ENCODE measurements at places on chromosomes 7 and 10. TPM values are rescaled to one million over a fixed set of nuclear protein-coding genes. Genes with fewer than 3 reads are reported as not detected.

DYDC2 gene
- total RNA-seq, result 1.0 TPM

GJD4 gene
- total RNA-seq, result not detected

HSPA14 gene
- total RNA-seq, result 11.6 TPM

MNX1 gene
- not detected for total RNA-seq

EN2 gene
- total RNA-seq, result 0.33 TPM

STEAP2 gene
- 32.9 TPM for total RNA-seq

TMEM139 gene
- total RNA-seq, result 2.4 TPM

ASAH2B gene
- total RNA-seq, result 5.7 TPM

ASZ1 gene
- not detected for total RNA-seq

NACAD gene
- total RNA-seq, result 107 TPM

DLX6 gene
- 1.3 TPM for total RNA-seq

LAMB1 gene
- 47.2 TPM for total RNA-seq

CPEB3 gene
- 55.0 TPM for total RNA-seq

ASB13 gene
- total RNA-seq, result 27.4 TPM

MSMB gene
- total RNA-seq, result not detected

TBX20 gene
- not detected for total RNA-seq

GRCh38 chr10:79979310-79979975 is 30.5 kb upstream of the SFTPD start:
- DNase-seq, result no peak

DNA sequence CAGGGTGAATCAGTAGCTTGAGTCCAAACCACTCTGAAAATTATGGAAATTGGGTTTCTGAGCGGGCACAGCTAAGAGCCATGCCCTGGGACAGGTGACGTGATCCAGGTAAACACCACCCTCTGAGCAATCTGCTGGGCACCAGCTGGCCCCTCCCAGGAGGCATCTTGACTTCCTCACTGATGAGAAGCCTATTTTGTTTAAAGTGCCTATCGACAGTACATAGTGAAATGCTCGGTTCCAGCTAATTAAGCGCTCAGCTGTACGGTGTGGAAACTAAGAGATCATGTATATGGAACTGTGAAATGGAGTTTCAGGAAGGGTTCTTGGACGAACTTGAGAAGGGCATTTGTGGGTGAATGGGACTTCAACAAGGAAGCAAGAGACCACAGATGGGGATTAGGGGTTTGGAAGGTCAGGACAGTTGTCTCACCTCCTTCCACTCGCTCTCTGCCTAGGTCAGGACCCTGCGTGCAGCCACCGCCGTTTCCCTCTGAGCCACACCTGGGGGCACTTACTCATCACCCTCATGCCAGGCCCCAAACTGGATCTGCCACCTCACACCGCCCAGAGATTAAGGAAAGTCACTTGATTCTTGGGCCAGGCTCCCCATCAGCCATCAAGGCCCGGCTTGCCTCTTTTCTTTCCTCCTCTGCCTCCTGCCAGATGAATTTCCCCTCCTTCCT is 3.2 kb downstream of the ITPRIP start:
- DNase-seq, result no peak

GRCh38 chr7:156192921-156193320 is 380.7 kb upstream of the SHH start:
- DNase-seq, result no peak

DNA sequence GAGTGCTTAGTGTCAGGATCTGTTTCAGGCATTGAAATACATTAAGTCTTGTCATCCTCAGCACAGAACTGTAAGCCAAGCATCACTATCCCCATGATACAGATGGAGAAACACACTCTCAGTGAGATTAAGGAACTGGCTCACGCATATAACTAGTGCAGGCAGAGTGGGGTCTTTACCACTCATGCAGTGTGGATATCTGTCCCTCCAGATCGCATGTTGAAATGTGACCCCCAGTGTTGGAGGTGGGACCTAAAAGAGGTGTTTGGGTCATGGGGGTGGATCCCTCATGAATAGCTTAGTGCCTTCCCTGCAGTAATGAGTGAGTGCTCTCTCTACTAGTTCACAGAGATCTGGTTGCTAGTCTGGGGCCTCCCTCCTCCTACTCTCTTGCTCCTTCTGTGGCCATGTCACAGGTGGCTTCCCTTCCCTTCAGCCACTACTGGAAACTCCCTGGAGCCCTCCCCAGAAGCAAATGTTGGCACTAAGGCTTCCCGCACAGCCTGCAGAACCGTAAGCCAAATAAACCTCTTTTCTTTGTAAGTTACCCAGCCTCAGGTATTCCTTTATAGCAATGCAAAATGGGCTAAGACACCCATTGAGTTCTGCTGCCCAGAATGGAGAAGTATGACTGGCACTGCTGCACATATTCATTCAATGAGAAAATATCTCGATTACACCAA is 31.8 kb upstream of the MSMB start:
- no peak for DNase-seq

DNA sequence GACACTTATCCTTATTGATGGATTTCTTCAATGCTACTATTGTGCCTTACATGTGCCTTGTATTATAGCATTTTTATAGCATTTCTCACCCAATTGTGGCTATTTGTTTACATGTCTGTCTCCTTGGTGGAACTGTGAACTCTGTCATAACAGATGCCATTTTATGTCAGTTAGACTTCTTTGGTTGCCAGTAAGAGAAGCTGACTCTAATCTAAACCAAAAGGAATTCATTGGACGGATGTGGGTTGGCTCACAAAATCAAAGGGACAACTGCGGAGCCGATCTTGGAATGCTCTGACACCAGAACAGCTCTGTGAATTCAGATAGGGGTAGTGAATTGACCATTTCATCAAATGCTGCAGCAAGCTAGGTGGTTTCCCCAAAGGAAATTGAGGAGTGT is 15.0 kb downstream of the GARIN1A start:
- no peak for DNase-seq

DNA sequence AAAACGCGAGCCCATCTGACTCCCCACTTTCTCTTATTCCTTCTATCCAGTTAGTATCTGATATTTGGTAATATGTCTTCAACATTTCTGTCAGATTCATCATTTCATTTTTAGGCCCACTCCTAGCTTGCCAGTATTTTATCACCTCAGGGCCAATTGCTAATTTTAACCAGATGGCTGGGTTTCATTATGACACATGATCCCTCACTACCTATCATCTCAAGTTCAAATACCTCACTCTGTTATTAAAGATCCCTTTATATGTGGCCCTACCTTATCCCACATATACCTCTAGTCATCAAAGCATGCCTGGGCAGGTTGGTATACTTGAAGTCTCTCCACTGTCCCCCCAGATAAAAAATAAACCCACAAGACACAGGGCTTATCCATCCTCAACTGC is 104.9 kb downstream of the RNLS start:
- no peak for DNase-seq

- no peak for DNase-seq
These were observed 89.6 kb downstream of the USP6NL start for GRCh38 chr10:11521860-11522259.

- DNase-seq, result no peak
These were observed 50.2 kb downstream of the KCNH2 start for GRCh38 chr7:150927956-150928344.

DNA sequence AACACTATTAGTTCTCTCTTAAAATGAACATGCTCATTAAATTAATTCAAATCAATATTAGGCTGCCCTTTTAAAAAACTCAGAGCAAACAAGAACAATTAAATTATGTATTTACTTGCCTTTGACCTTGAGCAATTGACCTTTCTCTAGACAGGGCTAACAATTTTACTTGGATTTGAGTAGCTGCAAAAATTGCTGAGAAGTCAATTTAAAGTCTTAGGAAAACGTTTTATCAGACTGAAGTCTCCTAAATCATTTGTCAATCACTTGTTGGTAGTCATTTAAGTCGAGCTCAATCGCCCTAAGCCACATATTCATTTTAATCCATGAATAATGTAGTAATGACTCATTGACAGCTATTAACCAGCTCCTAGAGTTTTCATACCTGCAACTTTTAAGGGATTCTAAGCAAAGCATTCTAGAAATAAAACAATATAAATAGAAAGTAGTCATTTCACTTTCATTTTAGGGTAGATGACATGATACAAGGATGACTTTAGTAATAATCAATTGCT is 84.9 kb upstream of the SEC61G start:
- DNase-seq, result no peak

GRCh38 chr10:30420766-30421165 is 13.2 kb upstream of the MAP3K8 start:
- DNase-seq, result no peak

- no peak for DNase-seq
These were observed 146.9 kb downstream of the EVX1 start for GRCh38 chr7:27389496-27389895.

DNA sequence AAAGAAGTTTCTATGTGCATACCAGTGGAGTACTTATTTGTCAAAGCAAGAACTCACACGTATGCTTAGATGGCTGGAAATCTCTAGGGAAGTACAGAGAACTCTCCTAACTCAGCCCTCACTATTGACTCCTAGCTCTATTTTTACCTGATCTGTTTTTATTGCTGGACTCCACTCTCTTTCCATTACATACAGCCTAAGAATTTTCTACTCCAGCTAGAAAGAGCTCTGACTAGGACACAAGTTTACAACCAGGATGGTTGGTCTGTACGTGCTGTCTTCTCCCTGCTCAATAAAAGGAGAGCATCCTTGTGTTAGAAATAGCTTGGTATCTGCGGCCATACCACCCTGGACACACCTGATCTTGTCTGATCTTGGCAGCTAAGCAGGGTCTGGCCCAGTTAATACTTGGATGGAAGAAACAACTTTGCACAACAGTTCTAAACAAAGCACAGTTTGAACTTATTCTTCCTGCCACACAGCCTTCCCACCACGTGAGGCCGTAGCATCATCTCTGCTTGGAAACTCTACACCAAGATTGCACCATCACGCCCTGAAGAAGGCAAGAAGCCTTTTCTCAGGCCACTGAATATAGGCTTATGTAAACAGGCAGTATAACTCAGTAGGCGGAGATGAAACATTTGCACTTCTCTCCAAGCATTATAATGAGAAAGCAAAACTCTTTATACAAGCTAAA is 50.7 kb downstream of the KCNMA1 start:
- no peak for DNase-seq

- no peak for DNase-seq
These were observed 226.0 kb downstream of the KIAA1217 start for GRCh38 chr10:24434961-24435360.

DNA sequence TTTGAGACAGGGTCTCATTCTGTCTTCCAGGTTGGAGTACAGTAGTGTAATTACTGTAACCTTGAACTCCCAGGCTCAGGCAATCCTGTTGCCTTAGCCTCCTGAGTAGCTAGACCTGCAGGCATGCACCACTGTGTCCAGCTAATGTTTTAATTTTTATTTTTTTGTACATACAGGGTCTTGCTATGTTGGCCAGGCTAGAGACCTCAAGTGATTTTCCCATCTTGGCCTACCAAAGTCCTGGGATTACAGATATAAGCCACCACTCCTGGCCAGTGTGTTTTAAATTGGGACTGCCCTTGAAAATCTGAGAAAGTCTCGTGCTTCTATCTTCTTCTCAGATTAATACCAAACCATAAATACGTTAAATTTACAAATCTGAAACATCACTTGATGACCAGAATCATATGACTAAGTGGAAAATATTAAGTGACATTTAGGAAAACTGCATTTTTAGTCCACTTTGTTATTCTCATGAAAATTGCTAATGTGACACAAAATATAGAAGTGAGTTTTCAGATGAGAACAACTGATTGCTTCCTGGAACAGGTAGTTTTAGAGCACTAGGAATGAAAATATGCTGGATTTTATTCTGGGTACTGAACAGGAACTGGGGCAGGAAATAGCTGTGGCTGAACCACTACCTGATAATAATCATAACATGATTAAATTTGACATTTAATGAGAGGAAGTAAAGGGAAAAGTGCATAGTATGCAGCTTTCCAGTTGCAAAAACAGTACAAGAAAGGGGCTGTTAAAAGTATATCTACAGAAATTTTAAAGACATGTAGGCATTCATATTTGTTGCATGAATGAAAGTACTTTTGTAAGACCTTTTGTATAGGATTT is 4.2 kb downstream of the PHTF2 start:
- DNase-seq, result no peak

DNA sequence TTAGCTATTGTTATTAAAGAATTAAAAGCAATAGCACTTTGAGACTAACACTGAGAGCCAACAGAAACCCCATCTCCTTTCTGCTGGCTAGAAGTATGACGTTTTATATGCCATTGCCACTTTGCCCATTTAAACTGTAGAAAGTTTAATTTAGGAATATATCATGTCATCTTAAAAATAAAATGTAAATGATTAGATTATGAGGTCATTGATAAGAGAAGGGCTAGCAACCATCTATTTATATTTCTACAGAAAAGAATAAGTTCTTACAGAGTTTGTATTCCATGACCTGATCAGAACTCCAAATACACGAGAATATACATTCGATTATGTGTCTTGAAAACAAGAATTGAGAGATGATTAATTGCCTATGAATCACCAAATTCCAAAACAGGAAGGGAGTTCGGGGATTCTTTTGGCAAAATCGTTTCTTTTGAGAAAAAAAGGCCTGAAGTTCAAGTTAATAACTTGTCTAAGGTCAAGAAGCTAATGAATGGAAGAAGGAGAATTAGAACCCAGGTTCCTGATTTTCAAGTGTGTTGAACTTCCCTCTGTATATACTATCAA is 227.0 kb downstream of the TRIL start:
- DNase-seq, result no peak

DNA sequence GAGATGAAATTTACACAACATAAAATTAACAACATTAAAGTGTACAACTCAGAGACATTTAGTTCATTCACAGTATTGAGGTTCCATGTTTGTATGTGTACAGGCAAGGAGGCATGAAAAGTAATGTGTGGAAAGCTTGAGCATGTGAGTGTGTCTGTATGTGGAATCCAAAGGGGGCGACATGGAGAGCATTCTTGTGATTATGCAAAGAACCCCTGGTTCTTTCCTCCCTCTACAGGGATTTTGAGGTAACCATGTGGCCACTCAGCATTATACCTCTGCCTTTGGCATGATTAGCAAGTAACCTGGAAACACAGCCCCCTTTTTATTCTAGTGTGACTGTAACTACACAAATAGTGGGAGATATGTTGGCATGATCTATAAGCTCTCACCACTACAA is 21.0 kb downstream of the OR2F1 start:
- no peak for DNase-seq

DNA sequence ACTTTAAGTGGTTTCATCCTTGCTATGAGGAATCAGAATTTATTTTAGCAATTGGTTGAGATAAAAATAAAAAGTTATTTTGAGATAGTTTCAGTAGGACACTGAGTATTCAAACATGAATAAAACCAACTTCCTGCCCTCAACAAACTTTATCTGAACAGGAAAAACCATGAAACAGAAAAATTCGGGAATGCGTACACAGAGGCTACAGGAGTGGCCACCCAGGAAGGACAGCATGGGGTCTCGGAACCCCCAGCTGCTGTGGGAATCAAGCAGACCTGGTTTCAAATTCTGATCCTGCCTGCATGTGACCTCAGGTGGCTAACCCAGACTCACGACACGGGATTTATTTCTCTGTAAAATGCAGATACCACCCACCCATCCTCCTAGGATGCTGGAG is 49.0 kb upstream of the GRID1 start:
- no peak for DNase-seq

DNA sequence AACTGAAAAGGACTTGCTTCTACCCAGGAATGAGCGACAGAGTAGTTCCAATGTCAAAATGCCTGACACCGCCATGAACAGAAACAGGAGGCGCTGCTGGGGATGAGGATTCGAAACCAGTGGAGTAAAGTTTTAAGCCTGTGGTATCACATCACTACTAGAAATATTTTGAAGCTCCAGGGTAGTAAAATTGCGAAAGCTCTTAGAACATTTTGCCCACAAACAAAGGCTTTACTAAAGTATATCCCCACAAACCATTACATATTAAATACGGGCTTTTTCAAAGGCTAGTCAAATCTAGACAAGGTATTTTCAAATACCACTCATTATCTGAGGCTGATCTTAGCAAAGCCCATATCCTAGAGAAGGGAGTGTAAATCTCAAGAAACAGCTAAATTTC is 2.4 kb downstream of the PRDX3 start:
- no peak for DNase-seq
